ENCODE measurements at places on chromosomes 6 and 20.

- no peak for DNase-seq
Observed at GRCh38 chr6:142408409-142408808, 106.6 kb downstream of the ADGRG6 start.

DNA sequence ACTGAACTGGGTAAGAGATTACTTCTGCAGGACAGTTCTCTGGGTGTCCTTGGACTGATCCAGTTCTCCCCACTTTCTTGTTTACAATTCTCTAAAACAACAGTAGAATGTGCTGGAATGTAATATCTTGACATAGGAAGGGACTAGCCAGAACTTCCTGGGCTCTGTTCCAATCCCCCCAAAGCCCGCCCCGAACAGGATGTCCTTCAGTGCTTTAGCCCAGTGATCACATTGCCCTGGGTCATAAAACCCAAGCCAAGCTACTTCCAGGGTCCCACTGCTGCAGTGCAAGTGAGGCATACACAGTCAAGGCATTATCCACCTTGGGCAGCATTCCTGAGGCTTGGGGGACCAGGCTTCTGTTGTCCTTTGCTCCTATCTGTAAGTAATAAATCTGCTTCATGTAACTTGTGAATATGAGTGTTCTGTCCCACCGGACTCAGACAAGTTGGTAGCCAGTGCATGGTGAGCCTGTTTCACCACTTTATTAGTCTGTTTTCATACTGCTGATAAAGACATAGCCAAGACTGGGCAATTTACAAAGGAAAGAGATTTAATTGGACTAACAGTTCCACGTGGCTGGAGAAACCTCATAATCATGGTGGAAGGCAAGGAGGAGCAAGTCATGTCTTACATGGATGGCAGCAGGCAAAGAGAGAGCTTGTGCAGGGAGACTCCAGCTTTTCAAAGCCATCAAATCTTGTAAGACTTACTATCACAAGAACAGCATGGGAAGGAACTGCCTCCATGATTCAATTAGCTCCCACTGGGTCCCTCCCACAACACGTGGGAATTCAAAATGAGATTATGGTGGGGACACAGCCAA lies 23.5 kb downstream of the FITM2 start:
- no peak for DNase-seq

DNA sequence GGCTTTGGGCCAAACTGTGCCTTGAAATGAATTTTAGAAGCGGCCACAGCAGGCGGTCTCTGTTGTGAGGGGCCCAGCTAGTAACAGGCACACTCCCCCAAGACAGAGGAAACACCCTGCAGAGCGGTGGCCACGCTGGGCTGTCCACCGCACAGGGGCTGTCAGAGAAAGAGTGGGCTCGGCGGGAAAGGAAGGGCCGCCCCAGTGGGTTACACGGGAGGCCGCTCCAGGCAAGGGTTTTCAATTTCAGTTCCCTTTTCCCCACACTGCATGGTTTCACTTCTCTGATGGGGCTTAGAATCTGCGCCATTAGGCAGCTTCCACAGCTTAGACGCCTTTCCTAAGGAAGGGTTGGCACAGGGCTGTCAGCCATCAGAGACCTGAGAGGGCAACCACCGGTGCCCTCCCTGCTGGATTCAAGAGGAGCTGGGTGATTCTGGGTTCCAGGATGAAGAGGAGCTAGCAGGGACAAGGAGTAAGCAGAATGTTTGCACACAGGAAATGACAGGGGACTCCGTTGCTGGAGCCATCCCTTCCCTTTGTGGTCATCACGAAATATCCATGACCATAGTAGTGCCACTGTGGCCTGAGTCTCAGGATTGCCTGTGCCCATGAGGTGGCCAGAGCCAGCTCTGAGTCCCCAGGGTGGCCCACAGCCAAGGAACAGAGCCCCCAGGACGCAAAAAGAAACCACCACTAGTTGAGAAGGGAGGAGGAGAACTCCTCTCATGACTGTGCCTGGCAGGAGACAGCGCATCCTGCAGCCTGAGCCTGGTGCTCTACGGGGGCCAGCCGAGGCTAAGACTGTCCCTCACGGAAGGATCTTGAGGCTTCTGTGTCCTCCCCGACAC lies 282.7 kb downstream of the NRN1 start:
- peak; percentile 63 for DNase-seq

GRCh38 chr6:77456531-77457248 lies 6.6 kb downstream of the HTR1B start:
- no peak for DNase-seq

- no peak for DNase-seq
Observed at GRCh38 chr6:44561060-44561623, 173.6 kb downstream of the CDC5L start.

- DNase-seq = peak; percentile 94
Observed at GRCh38 chr20:18137412-18138265, at the start of the genes KAT14 and PET117. TSS of gene KAT14 (plus strand) at chr20:18137863. CDS start at chr20:18142661, 4,798 bp downstream. TSS of gene PET117 (plus strand) at chr20:18137863. CDS start at chr20:18137956, 93 bp downstream.

GRCh38 chr6:51618563-51618962 lies 468.9 kb downstream of the PKHD1 start:
- no peak for DNase-seq

GRCh38 chr6:96162711-96163120 lies 146.9 kb downstream of the FUT9 start:
- DNase-seq = no peak

DNA sequence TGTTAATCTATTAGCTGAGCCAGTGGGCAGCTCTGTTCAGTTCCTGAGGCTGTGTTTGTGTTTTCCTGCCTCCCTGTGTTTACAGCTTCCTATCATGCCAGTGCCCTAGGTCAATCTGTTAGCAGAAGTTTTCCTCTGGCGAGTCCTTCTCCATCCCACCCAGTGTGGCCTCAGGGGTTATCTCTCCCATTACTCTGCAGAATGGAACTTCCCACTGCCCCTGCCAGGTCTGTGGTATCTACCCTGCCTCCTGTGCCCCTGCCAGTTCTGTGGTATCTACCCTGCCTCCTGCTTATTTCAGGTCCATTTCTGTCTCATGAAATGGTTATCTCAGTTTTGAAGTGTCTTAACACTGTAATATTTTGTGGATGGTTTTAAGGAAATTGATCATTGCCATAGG lies 63.1 kb downstream of the SLX4IP start:
- DNase-seq = no peak

- DNase-seq = no peak
Observed at GRCh38 chr6:164947164-164947563, 362.2 kb downstream of the C6orf118 start.

DNA sequence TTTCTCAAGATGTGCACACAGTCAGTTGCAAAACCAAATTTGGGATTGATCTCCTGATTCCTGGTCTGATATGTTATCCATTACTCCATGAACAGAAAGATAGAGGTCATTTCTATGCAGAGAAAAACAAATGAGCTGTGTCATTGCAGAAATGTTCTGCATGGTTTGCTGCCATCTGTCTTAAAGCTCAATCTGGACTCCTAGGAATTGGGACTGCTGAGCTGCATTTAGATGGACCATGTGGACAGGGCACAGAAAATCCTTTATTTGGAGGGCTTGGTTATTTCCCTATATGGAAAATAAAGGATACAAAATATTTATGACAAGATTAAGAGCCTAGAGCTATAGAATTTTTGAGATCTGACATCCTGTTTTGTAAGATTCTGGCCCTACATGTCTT lies 91.3 kb downstream of the ADGRB3 start:
- DNase-seq = no peak

DNA sequence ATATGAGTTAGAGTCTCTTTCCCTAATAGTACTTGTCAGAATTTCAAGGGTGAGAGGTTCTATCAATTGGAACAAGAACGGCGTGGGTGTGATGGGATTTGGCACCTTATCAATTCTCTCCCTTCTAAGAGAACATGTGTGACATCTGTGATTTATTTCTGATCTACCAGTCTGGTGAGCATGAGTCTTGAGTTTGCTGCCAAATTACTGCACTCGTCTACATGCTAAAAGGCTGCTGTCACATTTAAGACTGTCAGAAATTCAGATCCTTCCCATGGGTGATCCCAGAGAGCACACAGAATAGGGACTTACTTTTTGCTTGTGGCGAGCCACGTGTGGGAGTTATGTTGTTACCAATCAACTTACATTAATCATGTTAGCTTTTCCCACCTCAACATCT lies 370.2 kb upstream of the SASH1 start:
- DNase-seq = no peak

GRCh38 chr6:159862103-159862502 lies 28.7 kb upstream of the MAS1 start:
- no peak for DNase-seq

Measured in MM.1S (cell line).